ENCODE measurements at places on chromosomes 12 and 14.

DNA sequence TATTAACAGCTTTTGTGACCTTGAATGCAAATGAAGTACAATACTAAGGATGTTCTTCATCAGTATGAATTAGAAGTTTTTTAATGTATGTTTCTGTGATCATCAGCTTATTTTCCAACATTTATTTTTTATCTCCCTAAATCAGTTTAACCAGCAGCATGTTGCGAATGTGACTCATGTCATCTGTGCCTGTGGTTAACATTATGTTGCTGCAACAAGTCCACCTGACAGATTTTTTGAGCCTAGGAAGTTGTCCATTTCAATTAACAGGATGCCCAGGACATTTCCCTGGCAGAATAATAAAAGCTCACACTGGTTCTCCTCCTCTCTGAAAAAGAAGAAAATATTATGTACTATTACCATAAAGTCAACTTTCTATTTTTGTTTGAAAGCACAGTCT, 155.5 kb downstream of the SYT1 start:
- DNase-seq: no peak

DNA sequence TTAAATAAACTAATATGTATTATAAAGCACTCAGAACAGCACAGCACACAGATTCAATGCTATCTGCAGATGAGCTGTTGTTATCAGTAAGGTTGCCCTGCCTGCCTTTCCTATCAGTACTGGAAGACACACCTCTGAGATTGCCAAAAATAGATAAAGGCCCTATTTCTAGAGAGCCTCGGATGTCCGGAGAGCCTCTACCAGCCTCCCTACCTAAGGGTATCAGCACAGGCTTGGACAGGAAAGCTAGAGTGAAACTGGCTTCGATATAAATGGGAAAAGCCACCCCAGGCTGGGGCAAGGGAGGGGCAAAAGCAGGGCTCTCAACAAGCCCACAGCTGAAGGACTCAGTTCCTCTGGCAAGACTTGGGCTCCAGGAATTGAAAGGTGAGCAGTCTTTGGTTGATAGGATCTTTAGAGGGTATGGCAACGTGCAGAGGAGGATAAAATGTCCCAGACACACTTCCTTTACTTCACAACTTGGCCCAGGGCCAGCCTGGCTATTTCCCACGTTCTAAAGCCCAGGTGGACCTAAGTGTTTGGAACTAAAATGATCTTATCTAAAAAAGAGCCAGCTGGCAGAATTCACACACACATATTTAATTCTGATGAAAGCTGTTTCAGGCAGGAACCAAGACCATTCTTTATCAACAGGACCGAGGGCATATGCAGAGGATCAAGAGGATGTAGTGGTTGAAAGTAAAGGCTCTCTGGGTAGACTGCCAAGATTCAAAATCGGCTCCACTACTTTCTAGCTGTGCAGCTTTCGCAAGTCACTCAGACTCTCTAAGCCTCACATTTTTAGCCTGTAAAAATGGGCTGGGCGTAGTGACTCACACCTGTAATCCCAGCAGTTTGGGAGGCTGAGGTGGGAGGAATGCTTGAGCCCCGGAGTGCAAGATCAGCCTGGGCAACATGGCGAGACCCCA, 37.8 kb upstream of the ITPR2 start:
- no peak for DNase-seq

DNA sequence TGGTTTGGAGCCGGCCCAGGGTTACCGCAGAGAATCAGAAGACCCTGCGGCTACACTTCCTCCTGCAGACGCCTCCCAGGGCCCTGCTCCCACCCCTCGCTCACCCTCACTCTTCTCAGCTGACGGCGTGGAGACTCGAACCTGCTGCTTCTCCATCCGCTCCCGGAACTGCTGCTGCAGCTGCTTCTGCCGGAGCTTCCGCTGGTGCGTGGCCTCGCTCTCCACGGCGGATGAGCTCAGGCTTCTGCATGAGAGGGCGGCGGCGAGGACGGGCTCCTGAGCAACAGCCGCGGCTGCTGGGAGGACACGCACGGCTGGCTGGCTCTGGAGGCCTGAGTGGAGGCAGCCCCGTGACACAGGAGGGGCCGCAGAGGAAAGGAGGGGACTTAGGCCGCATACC, 33.3 kb downstream of the RAD52 start:
- DNase-seq: no peak

DNA sequence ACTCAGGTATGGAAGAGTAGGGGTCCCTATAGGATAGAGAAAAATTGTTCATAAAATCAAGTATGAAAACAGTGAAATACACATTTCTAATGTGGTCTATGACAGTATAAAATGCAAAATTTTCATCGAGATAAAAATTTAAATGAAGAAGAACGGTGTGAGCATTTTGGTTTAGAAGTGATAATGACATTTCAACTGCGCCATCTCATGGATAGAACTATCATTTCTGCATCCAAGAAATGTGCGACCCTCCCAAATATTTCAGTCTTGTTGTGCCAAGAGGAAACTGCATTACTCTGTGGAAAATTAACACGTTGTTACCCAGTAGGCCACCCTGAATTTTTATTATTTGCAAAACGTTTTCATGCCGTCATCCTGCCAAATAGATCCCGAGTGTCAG, 108.8 kb downstream of the CRACR2A start:
- DNase-seq: no peak

DNA sequence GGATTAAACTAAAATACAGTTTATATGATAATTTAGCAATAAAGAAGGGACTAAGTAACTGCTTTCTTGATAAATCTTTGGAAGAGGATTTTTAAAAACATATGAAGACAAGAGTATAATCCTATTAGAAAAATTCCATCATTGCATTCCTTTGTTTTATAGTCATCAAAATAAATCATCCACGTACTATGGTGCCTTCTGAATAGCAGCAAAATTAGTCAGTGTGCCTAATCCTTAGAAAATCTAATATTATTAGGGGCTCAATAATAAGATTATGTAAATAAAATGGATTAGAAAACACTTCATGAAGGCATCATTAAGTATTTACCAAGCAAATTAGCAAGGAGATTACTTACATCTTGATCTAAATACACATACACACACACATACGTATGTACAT, 102.1 kb downstream of the KCNH5 start:
- DNase-seq: no peak

DNA sequence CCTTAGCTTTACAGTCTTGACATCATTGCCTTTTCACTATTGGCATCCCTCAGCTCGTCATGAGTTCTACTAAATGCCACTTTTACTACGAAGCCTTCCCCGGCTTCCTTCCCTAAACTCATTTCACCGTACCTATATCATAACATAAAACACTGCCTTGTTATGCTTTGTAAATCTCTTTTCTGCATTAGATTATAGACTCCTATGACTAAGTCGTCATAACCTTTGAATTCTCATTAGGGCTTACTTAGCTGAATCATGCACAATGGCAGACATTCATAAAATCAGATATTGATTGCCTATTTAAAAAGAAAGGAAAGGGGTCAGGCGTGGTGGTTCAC, 21.0 kb downstream of the BTG1 start:
- no peak for DNase-seq

DNA sequence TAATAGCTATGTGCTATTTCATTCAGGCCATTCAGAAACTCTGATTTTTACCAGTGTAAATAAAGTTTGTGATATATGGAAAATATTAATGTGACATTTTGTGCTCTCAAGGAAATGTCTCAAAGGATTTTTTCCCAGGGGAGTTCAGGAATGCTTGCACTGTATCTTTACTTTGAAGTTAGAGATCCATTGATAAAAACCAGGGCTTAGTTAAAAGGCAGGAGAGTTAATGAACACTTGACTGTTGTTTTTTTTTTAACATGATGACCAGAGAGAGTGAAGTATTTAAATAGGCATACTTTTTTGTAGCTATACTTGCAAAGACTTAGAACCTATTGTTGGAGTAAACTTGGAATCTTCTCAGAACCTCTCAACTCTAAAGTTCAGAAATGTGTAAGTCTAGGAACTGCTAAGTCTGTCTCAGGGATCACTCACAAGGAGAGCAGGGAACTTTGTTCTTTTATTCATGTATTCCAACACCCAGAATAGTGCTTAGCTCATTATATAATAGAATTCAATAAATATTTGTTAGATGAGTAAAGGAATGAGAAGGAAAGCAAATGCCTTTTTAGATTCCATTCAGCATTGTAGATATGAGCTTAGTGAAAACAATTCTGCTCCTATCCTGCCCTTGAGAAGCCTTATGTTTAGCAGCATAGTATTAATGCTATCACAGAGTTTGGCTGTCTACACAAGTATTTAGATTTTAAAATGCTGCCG, 117.5 kb downstream of the DAAM1 start:
- DNase-seq: no peak

DNA sequence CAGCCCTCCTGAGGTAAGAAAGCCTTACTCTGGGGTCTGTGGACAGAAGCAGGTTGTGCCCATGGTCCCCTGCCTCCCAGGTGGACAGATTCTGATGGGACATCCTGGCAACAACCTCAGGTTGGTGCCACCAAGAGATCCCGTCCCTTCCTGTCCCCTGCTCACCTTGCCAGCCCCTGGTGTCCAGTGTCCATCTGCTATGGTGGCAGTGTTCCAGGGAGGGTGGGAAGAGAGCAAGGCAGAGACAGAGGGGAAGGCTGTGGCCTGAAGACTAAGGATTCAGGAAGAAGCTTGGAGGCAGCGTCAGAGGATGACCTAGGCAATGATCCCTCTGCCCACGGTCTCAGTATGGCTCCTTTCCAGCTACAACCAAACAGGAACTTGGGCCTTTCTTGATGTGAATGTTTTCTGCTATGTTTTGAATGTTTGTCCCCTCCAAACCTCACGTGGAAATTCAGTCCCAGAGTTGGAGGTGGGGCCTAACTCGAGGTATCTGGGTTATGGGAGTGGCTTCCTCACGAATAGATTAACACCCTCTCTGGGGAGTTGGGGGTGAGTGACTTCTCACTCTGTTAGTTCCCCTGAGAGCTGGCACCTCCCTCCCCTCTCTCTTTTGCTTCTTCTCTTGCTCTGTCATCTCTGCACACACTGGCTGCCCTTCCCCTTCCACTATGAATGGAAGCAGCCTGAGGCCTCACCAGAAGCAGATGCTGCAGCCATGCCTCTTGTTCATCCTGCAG, 26.9 kb downstream of the IQSEC3 start:
- no peak for DNase-seq

- no peak for DNase-seq
These were observed 14.1 kb downstream of the EIF5 start for GRCh38 chr14:103348154-103348553.

DNA sequence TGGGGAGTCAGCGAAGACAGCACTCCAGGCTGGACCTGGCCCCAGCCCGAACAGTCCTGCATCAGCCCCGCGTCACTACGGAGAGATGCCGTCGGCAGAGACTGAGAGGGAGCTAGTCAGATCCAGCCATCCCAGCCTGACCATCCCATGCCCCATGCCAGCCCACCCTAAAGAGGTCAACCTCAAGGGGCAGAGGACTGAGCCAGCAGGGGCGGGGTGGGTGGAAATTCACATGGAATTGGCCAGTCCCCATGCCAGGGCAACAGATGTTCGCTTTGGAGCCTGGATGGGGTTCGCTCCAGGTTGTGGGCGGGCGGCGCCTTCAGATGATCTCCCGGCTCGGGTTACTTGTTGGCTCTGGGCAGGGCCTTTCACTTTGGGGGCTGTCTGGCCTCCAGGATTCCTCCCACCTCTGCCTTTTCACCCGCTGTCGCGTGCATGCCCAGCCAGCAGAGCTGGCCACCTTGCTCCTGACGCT, 154.3 kb downstream of the TSPAN9 start:
- no peak for DNase-seq

Measured in GM18507 (cell line).